CD4-positive, alpha-beta T cell treated with Interleukin-17A for 4 hours (primary cell): ENCODE measurements at places on chromosomes 12 and 14.

GRCh38 chr14:47332106-47332505 lies 343.3 kb downstream of the MDGA2 start:
- no peak for DNase-seq

DNA sequence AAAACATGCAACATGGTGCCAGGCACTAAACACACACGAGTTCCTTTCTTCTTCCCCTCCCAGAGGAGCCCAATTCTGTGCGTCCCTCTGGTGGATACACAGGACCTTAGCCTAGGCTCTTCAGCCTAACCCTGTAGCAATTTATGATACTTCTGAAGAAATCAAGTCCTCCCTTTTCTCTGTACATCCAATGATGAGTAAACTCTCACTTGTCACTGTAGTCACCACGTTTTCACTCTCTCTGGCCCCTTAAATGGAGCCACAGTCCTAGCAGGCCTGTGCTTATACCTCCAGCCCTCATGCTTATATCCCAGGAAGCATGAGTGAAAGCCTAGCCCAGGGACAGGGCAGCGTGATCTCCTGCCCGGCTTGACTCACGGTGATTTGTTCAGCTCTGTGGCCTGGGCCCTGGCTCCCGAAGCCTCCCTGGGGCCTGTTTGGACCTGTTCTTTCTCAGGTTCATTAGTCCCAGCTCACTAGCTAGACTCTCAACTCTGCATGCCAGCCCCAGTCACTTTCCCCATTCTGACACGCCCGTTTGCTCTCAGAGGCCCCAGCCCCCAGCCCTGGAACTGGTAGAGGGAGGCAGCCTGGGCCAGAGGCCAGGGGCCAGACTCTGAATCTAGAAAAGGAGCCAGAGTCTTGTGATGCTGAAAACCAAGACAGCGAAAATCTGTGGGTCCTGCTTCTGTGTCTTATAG lies 24.1 kb upstream of the PLEKHG3 start:
- no peak for DNase-seq

DNA sequence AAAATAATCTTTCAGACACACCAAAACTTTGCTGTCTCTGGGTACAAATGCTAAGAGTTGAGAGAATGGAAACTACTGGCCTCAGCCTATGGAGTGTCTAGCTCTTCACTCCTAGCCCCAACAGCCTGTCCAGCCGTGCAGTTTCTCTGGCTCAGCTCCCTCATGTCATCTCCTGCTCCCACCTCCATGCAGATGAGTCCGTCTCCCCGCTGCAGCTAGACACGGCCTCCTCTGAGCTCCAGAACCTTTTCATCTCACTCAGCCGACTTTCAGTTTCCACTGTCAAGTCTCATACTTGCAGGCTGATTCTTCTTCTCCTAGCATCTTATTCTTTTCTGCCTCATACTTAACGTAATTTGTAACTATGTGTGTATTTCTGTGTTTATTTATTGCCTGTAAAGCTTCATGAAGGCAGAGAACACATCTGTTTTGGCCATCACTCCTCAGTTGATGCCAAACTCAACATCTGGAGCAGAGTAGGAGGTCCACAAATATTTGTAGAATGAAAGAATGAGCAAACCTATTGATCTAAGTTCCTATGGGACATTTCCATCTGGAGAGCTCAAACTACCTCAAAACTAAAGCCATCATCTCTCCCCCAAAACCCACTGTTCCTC lies 139.8 kb upstream of the PWP1 start:
- DNase-seq: no peak

DNA sequence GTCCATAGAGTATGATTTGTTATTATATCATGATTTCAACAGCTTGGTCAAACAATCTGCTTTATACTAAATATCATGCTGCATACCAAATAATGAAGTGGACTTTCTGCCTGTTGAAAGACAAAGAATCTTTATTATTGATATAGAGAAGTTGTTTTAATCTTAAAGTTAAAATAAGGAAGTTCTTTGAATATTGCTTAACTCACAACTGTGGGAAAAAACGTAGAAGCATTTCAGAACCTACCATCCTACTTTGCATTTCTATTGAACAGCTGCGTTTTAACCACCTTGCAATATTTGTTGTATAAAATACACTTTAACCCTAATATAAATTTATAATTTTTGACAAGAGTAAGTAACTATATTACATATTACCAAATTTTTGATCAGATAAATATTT lies 22.9 kb upstream of the ARL1 start:
- DNase-seq: no peak

GRCh38 chr12:55829967-55830600 lies 697 bp upstream of the DNAJC14 start:
- DNase-seq: peak; percentile 43

DNA sequence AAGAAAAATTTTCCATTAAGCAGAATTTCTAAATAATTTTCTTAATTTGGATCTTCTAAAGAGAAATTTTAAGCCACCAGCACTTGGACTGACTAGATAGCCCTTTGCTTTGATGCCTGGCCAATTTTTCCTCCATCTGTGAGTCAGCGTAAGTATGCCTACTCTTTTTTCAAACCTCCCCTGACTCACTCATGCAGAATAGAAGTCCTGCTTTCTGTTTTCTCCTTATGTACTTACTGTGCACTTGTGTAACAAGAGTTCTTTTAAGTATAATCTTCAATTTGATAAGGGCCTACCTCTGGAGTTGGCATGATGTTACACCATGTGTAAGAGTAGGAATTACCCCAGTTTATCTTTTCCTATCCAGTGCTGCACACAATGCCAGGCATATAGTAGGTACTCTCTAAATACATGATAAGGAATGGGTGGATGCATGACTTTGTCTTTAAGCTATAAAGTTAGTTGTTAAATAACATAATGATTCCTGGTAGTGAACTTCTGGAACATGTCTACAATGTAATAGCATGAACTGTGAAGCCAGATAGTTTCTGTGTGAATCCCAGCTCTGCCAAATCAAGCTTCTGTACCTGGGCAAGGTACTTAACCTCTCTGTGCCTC lies 329.6 kb downstream of the TMTC2 start:
- no peak for DNase-seq

DNA sequence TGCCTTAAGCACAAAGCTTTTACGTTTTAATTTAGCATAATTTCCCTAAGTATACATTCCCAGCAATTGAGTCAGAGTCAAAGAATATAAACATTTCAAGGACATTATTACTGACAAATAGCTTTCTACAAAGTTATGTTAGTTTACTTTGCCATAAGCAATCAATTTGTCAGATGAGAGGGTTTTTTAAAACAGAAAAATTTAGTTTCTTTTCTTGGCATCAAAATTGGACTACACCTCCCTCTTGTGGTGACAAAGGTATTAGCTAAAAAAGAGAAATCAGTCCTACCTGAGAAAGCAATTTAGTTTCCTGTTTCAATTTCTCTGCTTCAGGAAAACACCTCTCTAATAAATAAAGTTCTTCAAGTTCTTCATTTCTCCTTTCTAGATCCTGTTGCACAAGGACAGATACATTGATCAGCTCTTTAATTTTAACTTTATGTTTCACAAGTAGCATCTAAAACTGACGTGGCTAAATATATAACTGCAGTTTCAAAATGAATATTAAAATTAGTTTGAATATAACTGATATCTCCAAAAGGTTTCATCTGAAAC lies 39.9 kb downstream of the DNAI7 start:
- DNase-seq: no peak

DNA sequence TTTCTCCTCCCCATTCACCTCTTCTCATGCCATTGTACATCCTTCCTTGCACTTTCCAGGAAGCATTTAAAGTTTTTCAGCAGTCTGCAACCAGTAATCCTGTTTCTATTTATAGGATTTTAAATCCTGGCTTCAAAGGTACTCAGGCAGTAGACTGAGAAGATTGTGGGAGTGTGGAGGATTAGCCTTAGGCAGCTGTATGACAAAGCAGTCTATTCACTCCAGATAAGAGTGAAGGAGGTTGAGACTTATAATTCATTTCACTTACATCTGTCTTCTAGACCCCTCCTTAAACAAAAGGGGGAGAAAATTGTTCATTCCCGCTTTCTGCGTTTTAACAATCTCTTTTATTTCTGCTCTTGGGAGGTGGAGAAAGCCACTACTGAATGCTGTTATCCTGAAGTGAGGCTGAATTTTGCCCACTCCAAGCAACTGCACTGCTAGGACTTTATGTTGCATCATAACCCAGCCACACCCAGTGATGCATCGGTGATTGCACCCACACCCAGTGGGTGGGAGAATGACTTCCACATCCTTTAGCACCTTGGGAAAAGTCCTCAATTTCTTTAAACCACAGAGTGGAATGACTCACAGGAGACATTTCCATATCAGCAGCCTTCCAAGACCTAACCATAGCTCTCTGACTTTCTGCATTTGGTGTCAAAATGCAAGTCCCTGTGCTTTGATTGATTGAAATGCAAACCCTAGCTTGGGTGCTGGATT lies 382.5 kb upstream of the ATP2B1 start:
- DNase-seq: no peak

- no peak for DNase-seq
These were observed 33.5 kb upstream of the EVL start for GRCh38 chr14:100031506-100032281.

DNA sequence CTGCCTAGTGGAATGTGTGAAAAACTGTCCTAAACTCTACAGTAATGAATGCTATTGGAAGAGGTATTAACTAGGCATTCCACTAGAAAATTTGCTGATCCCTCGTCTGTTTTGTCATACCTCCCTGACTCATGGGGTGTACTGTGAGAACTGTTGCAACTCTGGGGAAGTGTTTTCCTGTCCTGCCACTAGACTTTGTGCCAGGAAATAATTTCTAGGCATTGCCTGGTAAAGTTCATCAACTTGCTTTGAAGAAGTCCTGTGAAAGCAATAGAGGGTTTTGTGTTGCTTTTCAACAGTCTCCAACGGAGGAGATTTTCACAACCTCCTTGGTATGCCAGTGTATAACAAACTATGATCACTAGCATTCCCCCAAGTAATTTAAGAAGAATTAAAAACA lies 139.9 kb downstream of the AKAP6 start:
- no peak for DNase-seq

DNA sequence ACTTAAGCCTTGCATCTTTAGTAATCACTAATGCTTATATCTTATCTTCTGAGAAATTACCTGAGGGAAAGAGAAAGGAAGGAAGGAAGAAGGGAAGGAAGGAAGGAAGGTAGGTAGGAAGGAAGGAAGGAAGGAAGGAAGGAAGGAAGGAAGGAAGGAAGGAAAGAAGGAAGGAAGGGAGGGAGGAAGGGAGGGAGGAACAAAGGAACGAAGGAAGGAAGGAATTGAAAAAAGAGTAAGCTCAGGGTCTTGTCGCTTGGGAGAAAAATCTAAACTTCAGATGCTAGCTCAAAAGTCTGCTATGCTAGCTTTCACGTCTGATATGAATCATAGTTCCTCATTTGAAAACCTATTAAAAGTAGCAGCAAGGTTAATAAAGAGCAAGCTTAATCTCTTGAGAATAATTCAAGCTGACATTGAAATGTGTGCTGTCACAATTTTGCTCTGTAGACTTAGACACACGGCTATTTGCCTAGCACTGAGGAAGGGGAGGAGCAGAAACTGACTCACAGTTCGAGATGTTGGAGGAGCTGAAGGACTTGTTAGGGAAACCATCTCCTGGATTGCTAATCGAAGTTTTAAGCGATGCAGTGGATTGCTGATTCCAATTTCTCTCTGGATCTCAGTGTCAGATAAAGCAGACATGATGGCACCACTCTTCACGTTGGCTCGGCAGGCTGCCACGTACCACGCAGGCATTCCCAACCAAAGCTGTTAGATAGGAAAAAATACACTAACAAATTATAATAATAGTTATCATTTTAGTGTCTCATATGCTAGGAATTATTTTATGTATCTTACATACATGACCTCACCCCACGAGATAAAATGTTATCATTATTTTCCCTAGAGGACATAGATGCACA lies 216.7 kb downstream of the ACSS3 start:
- DNase-seq: no peak

DNA sequence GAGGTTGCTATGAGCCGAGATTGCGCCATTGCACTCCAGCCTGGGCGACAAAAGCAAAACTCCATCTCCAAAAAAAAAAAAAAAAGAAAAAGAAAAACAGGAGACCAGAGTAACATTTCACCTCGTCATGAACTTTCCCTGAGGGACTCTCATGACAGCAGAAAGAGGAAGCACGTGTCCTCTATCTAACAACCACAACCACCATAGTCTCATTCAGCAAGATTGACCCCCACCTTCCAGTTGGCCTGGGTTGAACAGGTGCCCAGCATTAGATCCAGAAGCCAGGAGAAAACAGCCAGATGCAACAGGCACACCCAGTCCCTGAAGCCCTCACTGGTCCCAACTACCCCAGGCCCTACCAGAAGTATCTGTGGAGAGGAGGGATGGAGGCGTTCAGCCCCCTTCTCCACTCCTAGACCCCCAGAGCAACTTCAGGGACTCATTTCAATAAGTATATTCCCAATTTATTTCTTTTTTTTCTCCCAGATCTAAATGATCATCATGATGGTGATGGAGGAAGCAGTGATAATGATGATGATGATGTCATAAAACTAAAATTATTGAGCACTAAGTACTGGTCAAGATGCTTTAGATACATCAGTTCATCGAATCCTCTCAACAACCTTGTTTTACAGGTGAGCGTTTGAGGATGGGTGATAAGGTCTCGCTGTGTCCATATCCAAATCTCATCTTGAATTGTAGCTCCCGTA lies 235.0 kb downstream of the EFCAB11 start:
- DNase-seq: no peak

- no peak for DNase-seq
These were observed 183.8 kb downstream of the TMEM132C start for GRCh38 chr12:128450810-128451209.

- no peak for DNase-seq
These were observed 146.0 kb downstream of the FLRT2 start for GRCh38 chr14:85675957-85676356.

GRCh38 chr12:113666223-113666622 lies 194.6 kb upstream of the LHX5 start:
- DNase-seq: no peak
